AG09309 (cell line): ENCODE measurements at places on chromosomes 2 and 18.

- no peak for DNase-seq
Observed at GRCh38 chr2:182280118-182280517, 146.7 kb downstream of the PDE1A start.

- DNase-seq = no peak
Observed at GRCh38 chr18:8380006-8380405, 229.2 kb upstream of the RAB12 start.

- no peak for DNase-seq
Observed at GRCh38 chr18:11586896-11587295, 22.5 kb upstream of the SLC35G4 start.

GRCh38 chr2:111984213-111984604 is 70.9 kb upstream of the TMEM87B start:
- DNase-seq = no peak

DNA sequence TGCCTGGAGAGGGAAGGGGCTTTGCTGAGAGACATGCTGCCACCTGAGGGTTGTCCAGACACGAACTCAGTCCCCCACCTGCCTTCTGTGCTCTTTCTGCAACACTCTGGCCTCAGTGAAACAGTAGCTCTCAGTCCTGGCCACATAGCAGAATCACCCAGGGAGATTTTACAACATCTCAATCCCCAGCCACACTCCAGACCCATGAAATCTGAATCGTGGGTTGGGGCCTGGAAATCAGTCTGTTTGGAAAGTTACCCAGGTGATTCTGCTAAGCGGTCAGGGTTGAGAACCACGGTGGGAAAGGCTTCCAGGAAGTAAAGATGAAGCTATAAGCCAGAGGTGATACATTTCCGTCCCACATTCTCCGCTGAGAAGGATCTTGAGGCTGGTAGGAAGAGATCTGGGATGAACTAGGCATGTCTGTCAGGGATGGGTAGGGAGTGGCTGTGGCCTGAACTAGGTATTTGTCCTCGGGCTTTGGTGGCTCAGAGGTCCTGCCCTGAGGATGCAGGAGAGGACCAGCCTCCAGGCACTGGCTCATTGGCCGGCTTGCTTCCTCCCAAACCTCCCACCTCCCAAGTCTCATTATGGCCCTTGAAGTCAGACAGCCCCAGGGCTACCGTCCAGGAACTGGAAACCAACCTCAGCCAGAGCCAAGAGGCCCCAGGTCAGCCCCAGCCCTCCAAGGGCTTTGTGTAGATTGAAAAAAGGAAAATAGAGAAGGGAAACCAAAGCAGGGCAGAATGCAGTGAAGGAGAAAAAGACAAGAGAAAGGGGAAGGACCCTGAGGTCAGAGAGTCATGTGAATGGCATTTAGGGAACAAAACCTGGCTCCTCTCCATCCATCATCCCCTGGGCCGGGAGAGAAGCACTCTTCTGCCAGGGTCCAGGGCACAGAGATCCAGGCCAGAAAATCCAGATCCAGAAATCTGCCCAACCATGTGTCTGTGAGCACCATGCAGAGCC is 119.6 kb downstream of the ZFP36L2 start:
- DNase-seq = no peak

- DNase-seq = no peak
Observed at GRCh38 chr18:42614619-42615293, 500.7 kb downstream of the RIT2 start.

- DNase-seq = no peak
Observed at GRCh38 chr18:10892786-10893185, 256.6 kb downstream of the PIEZO2 start.

DNA sequence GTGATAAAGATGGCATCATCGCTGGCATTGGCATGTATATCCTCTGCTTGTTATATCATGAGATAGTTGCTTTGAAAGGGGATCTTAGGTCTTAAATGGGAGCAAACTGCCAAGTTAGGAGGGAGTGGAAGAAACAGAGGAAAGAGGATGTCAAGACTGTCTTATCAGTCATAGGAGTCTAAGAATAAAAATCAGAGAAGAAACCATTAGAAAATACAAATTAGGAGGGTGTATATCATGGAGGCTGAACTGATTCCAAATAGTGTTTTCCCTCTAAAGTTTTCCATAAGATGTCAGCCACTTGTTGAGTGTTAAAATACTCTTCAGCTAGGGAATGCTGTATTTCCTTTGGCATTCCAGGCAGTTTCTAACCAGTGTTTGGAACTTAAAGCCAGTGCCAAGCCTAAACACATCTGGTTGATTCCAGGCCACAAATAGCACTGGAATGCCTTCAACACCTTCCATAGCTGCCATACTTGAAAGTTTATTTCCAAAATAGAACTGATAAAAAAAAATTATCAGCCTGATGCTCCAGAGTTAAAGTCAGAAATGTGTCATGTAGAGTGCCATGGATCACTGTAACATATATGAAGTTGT is 129.4 kb downstream of the ZEB2 start:
- peak; percentile 29 for DNase-seq
